ENCODE measurements at places on chromosomes 11 and 22. TPM values are rescaled to one million over a fixed set of nuclear protein-coding genes. Genes with fewer than 3 reads are reported as not detected.
A peak's percentile ranks its signal among the peaks of the same experiment; 100 is the strongest.

DNA sequence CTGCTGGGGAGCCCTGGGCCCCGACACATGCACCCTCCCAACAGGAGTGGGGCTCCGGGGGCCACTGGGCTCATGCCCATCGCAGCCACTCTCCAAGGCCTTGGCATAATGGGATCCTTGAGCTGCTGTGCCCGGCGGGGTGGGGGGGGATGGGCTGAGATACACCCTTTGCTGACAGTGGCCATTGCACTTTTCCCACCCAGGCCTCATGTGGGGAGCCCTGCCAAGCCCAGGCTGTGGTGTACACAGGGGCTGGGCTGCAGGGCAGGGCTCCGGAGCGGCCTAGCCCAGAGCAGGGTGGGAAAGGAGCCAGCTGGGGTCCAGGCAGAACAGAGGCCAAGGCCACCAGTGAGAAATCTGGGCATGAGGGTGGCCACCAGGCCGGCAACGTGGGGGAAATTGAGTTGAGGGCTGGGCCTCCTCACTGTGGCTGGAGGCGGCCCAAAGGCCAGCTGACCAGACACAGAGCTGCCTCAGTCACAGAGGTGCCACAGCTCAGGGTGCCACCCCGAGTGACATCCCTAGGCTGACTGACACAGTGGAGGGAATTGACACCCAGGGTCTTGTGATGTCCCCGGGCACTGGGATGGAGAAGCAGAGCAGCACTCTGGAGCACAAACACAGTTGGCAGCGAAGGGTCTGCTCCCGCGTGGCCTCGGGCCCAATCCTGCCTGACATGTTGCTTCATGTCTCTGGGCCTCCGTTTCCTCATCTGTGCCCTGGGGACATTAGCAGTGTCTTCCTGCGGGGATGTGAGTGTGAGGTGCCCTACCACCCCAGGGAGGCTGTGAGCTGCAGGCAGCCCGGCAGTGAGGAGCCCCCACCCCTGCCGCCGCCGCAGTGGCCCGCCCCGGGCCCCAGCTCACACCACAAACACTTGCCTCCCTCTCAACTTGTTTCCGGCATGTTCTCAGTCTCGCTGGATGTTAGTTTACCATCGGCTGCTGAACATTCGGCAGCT lies 30.4 kb downstream of the RTN4R start:
- DNase-seq: no peak

GRCh38 chr22:25368271-25368670 lies 148.8 kb downstream of the CRYBB2 start:
- DNase-seq: no peak

DNA sequence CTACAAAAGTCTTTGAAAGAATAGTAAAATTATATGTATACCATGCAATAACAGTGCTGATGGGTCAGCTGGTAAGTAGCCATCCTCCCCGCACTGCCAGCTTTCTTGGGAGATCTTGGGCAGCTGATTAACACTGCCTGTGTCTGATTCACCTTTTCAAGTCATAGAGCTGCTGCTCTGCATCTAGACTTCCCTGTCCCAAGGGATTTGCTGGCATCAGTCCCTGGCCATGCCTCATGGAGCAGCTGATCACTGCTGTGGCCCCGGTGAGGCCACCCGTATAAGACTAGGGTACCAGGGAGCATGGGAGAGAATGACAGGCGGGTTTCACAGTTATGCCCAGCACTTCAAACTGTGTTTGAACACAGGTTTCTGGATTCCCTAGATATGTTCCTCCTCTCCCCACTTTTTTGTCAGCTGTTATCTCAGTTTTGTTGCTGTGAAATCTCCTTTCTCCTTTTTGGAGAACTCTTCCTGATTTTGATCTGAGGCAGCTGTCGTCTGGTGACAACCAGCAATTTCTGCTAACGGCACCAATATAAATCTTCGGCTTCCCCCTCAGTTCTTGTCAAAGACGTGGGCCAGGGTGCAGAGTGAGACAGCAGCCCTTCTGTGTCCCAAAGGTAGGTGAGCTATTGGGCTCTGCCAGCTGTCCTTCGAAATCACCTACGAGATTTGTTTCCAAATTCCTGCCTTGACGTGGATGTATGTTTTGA lies 438.9 kb downstream of the NTM start:
- DNase-seq: no peak

DNA sequence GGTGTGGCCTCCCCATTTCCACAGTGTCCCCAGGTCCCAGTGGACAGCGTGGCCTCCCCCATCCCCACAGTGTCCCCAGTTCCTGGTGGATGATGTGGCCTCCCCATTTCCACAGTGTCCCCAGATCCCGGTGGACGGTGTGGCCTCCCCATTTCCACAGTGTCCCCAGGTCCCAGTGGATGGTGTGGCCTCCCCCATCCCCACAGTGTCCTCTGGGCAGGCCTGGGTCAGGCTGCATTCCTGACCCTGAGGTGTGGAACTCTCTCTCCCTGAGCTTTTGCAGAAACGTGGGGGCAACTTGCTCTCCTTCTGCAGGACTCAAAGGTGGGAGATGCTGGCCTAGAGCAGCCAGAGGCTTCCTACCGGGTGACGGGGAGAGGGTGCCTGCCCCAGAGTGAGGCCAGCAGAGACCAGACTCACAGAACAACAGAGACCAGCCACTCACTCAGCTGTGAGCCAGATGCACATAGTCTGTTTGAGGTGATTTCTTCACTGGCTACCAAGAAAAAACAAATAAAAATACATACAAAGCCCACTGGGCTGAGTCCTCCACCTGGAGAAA lies 85.8 kb upstream of the FGF3 start:
- DNase-seq: no peak

DNA sequence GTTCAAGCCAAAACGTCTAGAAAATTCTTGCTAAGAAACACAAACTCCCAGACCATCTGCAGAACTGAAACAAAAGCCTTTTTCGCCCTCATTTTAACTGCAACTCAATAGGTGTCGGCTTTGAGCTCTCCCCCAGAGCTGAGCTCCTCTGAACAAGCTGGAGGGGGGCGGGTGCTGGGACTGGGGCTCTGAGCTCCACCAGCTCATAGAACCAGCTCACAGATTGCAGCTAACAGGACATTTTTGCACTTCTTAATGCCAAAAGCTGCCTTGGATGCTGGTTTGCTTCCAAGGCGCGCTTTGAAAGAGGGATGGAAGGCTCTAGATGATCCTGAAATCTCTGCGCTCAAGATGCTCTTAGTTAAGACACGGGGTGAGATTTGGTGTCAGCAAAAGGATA lies 6.0 kb upstream of the YWHAH start:
- peak; percentile 12 for DNase-seq

The MUC2 gene
- total RNA-seq: 0.10 TPM

DNA sequence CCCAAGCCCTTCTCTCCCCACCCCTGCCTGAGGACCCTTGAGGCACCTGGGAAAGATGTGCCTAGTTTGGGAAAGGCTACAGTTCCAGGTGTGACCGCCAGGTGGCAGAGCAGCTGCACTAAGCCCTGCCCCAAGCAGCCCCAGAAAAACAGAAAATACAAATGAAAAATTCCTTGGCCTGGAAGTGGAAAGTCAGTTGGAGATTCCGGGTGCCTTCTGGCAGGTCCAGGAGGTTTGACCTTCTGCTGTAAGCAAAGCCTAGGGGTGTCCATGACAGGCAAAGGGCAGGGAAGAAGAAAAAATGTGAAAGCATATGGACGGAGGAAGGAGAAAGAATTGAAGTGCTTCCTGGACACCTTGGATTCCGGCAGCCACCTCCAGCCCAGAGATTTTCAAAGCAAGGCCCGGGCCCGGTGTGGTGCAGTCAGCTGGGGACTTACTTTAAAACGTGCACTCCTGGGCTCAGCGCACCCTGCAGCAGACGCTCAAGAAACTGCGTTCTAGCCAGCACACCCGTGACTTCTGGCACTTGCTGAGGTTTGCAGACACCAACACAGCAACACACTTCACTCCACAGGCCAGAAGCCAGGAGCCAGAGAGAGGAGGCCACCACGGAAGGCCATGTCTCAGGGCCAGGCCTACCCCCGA lies 37.3 kb upstream of the SLC22A12 start:
- DNase-seq: peak; percentile 72

The VSIG10L2 gene
- total RNA-seq: not detected

The PNPLA2 gene
- total RNA-seq: 116 TPM

DNA sequence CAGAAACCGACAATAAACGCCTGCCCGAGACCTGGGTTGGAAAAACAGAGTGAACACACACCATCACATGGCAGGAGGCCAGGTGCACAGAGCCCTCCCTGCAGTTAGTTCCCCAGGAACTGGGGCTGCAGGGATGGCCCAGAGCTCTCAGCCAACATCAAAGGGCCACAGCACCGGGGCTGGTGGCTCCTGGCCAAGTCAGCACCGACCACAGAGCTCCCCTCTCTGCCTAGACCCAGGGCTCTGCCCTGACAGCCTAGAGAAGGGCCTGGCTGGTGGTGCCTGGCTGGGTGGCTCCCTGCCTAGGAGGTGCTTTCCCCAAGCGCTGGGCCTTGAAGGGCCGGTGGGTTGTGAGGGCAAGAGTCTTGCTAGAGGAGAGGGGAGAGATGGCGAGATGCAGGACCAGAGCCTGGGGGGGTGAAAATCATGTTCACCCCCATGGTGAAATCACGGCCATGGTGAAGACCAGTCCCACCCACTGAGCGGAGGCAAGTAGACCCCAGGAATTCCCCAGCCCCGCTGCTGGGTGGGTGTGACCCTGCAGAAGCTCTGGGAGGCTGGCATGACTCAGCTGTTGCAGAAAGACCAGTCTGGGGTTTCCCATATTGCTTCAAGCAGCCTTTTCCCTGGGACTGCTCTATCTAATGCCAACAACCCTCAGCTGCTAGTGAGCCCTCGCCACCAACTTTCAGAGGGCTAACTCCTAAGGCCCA lies 7.2 kb upstream of the BID start:
- no peak for DNase-seq

DNA sequence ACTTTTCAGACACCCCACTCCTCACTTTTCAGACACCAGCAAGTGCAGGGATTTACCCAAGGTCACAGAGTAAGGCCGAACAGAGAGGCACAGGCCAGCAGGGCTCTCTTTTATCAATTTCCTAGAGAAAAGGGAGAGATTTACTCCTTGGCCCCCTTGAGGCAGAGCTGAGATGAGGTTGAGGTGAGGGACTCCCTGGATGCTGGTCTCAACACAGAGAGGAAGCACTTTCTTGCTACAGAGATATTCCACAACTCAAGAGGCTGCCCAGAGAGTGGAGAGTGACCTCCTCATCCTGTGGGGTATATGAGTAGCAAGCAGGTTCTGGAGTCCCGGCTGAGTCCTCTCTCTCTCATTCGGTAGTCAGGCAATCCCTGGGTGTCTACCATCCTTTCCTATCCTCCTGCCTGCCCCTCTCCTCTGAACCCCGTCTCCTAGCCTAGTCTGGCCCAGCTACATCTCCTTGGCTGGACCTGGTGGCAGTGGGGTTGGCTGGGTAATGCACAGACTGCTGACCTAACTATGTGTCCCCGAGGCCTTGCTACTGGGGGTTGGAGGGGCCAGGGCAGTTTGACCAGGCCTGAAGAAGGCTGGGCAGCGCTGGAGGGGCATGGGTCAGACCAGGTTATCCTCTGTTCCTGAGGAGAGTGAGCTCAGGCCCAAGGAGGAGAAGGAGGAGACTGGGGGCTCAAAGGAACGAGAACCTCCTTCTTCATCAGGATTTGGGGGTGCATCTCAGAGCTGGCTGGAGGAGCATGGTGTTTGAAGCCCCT lies 1.8 kb upstream of the ARHGEF17 start:
- no peak for DNase-seq

GRCh38 chr22:19855504-19856409 lies 1.1 kb upstream of the GNB1L start:
- DNase-seq: peak; percentile 84

DNA sequence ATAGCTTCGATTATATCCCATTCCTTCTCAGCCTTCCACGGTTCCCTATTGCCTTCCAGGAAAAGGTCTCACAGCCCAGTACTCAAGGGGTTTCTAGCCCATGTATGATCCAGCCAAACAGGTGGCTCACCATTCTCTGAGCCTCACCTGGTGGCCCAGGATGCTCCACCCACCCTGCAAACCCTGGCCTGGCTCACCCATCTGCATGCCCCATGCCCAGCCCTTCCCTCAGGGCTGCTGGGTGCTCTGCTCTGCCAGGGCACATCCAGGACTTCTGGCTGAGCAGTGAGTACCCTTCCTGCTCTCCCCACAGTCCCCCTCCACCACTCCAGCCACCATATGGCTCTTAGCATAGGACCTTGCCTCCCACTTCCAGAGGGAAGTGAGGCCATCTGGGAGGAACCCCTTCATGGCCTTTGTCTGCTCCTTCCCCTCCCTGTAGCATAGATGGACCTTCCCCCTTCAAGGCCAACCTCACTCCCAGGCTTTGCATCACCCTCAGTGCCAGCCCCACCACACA lies 5.8 kb upstream of the RCOR2 start:
- no peak for DNase-seq

DNA sequence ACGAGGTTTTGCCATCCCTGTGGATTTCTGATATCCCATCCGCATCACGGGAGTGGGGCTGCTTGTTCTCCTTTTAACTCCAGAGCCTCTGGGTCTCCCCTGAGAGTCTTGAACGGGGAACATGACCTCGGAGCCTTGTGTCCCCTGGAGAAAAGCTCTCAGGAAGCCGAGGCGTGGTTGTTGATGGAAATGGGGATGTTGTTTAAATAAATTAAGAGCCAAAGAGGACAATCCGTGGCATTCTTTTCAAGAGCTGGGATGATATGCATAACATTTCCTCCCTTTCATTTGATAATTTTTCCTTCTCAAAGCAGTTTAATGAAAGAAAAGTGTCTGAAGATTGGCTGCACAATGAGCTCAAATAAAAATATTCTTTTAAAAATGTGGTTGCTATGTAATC lies 14.2 kb downstream of the TSPAN18 start:
- DNase-seq: no peak

- DNase-seq: no peak
Observed at GRCh38 chr22:42326801-42327200, 56.3 kb upstream of the TCF20 start.

- DNase-seq: no peak
Observed at GRCh38 chr11:113072237-113072858, 111.1 kb downstream of the NCAM1 start.

The TESMIN gene
- total RNA-seq: 1.5 TPM

The CD151 gene
- 620 TPM for total RNA-seq

The OR4C15 gene
- not detected for total RNA-seq

GRCh38 chr11:68956142-68956541 lies 24.6 kb downstream of the MRGPRD start:
- DNase-seq: no peak

The IGLL1 gene
- not detected for total RNA-seq

- DNase-seq: peak; percentile 41
Observed at GRCh38 chr11:44005956-44006355, 41.8 kb upstream of the ACCSL start.

The LARGE2 gene
- 0.45 TPM for total RNA-seq

DNA sequence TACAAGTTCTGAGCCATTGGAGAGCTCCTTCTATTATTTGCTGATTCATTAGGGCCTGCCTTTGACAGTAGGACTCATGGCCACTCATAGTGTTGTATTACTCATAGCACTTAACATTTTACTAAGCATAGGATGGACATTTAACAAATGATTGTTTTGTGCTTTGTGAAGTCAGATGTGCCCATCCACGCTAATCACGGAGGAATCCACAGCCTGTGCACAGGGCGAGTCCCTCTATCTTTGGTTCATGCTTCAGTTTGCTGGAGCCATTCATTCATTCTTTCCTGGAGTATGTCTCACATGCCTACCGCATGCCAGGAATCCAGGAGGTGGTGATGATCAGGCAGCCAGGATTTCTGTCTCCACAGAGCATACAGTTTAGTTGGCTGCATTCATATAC lies 254.1 kb downstream of the NTM start:
- DNase-seq: no peak

All from aorta (tissue), 5 donors.